Vagina (tissue), 2 donors: ENCODE measurements at places on chromosomes 4 and X. TPM values are rescaled to one million over a fixed set of nuclear protein-coding genes. Genes with fewer than 3 reads are reported as not detected.

POLN gene
- 3.9 TPM for total RNA-seq

PNCK gene
- 9.3 TPM for total RNA-seq

AMBN gene
- not detected for total RNA-seq

PPM1K gene
- total RNA-seq: 22.8 TPM

CCSER1 gene
- total RNA-seq: 8.1 TPM

RAB33A gene
- 0.98 TPM for total RNA-seq

MTNR1A gene
- not detected for total RNA-seq

- H3K27me3 ChIP-seq: no peaks in the 10 kb centered on the region
- H3K27ac ChIP-seq: no peak overlapping the region
- no peak for DNase-seq
- no peaks in the 10 kb centered on the region for H3K36me3 ChIP-seq
Measured at GRCh38 chr4:15756361-15756861, 21.7 kb upstream of the CD38 start.

GRCh38 chr4:179110816-179111215 lies 1668.6 kb upstream of the AGA start:
- H3K27ac ChIP-seq: no peak overlapping the region
- H3K36me3 ChIP-seq: no peaks in the 10 kb centered on the region
- H3K27me3 ChIP-seq: no peaks in the 10 kb centered on the region
- DNase-seq: no peak
- no peaks in the 10 kb centered on the region for H3K4me1 ChIP-seq

GRCh38 chr4:33407496-33407895 lies 2687.3 kb downstream of the PCDH7 start:
- no peak overlapping the region for H3K4me3 ChIP-seq
- H3K4me1 ChIP-seq: no peaks in the 10 kb centered on the region
- H3K27ac ChIP-seq: no peak overlapping the region
- no peaks in the 10 kb centered on the region for H3K36me3 ChIP-seq
- H3K27me3 ChIP-seq: no peaks in the 10 kb centered on the region

DNA sequence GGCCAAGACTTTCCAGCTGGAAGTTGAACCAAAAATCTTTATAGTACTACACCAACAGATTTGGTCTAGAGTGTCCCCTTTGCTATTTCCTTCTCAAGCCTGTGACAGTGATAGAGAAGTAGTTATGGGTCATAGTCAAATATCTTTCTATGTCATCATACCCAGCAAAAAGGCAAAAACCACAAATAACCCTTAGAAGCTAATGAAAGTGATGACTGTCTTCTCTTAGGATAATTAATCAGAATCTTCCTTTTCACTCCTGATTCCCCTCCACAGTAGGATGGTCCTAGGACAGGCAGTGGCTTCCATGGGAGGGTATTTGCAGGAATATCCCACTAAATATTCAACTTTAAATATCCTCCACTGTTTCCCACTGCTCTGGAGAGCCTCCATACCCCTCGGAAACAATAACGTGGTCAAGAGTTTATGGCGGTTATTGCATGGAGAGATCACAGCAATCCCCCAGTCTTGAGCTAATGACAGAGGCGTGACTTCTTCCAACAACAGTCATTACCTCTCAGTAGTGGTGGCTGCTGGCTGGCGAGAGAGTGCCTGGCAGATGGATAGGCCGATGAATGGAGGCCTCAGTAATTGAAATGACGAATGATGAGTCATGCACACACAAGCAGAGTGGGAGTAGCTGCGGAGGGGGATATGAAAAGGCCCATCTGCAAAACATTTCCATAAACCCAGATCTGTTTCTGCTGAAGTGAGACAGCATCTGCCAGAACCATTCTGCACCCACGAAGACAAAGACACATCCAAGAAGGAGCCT lies 154.9 kb downstream of the STK32B start:
- no peaks in the 10 kb centered on the region for H3K27me3 ChIP-seq
- H3K36me3 ChIP-seq: no peaks in the 10 kb centered on the region
- H3K4me3 ChIP-seq: no peak overlapping the region
- peak overlapping the region; percentile 57 for H3K27ac ChIP-seq
- DNase-seq: no peak

GRCh38 chr4:1758306-1759121 lies 34.6 kb upstream of the FGFR3 start:
- H3K27me3 ChIP-seq: no peaks in the 10 kb centered on the region

- H3K36me3 ChIP-seq: no peaks in the 10 kb centered on the region
- no peak overlapping the region for H3K4me3 ChIP-seq
- no peaks in the 10 kb centered on the region for H3K27me3 ChIP-seq
- no peaks in the 10 kb centered on the region for H3K4me1 ChIP-seq
- no peak for DNase-seq
Measured at GRCh38 chr4:140115140-140115539, 38.8 kb downstream of the MAML3 start.

DNA sequence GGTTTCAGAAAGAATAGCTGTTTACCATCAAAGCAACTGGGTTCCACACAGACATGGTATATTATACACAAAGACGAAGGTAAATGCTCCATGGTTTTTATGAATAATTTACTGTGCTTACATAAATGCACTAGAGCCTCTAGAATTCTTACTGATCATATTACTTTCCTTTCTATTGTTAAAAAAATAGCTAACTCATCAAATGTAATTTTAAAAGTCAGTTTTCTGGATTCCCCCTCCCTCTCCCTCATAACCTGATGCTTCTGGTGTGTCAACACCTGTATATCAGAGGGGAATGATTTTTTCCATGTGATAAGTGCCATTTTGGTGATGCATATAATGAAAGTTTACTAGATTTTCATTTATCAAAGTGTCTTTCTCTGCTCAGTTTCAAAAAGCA lies 31.1 kb upstream of the LEF1 start:
- no peak for DNase-seq
- no peak overlapping the region for H3K4me3 ChIP-seq
- no peaks in the 10 kb centered on the region for H3K27me3 ChIP-seq
- no peak overlapping the region for H3K27ac ChIP-seq

DNA sequence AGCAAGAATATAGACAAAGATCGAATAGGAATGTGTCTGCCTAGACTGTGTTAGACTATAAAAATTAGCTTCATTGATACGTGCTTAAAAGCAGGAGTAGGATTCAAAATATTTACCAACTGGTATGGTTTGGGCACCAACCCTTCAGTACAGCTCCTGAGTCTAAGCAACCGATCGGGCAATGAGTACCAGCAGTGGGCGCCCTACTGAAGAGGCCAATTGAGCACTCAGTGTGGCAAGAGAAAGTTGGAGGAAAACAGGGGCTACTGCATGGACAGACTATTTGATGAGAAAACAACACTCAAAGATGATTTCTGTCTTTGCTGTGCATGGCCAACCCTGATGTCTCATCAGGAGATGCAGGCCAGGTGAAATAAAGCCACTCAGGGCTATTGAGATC lies 176.0 kb upstream of the NWD2 start:
- no peak for DNase-seq
- no peaks in the 10 kb centered on the region for H3K36me3 ChIP-seq
- H3K4me3 ChIP-seq: no peak overlapping the region
- no peak overlapping the region for H3K27ac ChIP-seq
- no peaks in the 10 kb centered on the region for H3K27me3 ChIP-seq

DNA sequence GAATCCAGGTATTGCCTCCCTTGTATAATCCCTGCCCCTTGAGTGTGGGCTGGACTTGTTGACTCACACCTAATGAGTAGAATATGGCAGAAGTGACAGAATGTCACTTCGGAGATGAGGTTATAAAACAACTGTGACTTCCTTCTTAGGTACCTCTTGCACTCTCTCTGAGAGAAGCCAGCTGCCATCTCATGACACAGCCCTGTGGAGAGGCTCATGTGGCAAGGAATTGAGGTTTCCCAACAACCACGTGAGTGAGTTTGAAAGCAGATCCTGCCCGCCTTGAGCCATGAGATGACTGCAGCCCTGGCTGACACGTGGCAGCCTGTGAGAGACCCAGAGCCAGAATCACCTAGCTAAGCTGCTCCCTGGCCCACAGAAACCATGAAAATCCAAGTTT lies 13.5 kb downstream of the ASB11 start:
- H3K4me3 ChIP-seq: no peak overlapping the region
- H3K4me1 ChIP-seq: no peaks in the 10 kb centered on the region
- DNase-seq: no peak

- H3K36me3 ChIP-seq: no peaks in the 10 kb centered on the region
- no peak overlapping the region for H3K27ac ChIP-seq
- H3K4me1 ChIP-seq: no peaks in the 10 kb centered on the region
- no peaks in the 10 kb centered on the region for H3K27me3 ChIP-seq
Measured at GRCh38 chr4:57320849-57321248, 210.7 kb upstream of the IGFBP7 start.

GRCh38 chr4:68871809-68872642 lies 56.2 kb downstream of the UGT2B10 start:
- H3K4me1 ChIP-seq: no peaks in the 10 kb centered on the region
- no peak overlapping the region for H3K4me3 ChIP-seq
- H3K27ac ChIP-seq: no peak overlapping the region
- DNase-seq: no peak
- no peaks in the 10 kb centered on the region for H3K36me3 ChIP-seq

DNA sequence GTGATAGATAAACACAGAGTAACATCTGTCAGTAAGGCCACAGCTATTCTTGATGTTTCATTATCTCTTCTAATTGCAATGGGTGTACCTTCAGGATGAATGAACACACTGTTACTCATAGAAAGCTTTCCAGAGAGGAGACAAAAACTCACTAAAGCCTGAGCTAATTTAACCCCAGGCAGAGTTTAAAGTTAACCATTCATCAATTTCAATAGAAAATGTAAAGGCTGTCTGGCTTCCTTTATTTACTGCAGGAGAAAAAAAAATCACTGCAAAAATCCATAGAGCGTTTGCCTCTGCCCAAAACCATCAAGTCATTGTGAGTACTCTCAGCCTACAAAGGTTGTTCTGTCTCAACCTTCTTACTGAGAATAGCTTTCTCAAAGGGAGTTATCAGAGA lies 376.9 kb downstream of the PPP4R3C start:
- H3K36me3 ChIP-seq: no peaks in the 10 kb centered on the region
- no peaks in the 10 kb centered on the region for H3K4me1 ChIP-seq
- DNase-seq: no peak
- no peak overlapping the region for H3K27ac ChIP-seq

- DNase-seq: no peak
- no peaks in the 10 kb centered on the region for H3K4me1 ChIP-seq
- no peak overlapping the region for H3K4me3 ChIP-seq
- no peaks in the 10 kb centered on the region for H3K27me3 ChIP-seq
Measured at GRCh38 chrX:148051973-148052372, 70.8 kb downstream of the FMR1NB start.

GRCh38 chrX:133490955-133491354 lies 75.7 kb upstream of the GPC4 start:
- H3K4me1 ChIP-seq: no peaks in the 10 kb centered on the region
- no peak overlapping the region for H3K4me3 ChIP-seq
- DNase-seq: no peak
- no peak overlapping the region for H3K27ac ChIP-seq
- no peaks in the 10 kb centered on the region for H3K36me3 ChIP-seq
- no peaks in the 10 kb centered on the region for H3K27me3 ChIP-seq

DNA sequence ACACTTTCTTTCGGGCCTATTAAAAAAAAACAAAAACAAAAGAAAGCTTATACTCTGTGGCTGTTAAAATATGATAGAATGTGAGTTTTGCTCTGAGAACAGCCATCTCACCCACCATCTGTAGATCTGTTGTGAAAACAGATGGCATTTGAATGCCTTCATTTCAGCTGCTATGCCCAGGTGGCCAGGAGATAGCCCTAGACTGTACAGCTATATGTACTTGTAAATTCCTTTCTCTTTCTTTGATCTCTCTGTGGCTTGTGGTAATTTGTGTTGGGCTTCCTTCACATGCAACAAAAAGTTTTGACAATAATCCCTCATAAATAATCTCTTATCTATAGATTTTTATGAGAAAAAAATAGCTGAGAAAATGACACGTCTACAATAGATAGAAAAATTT lies 38.1 kb downstream of the PNPLA4 start:
- no peaks in the 10 kb centered on the region for H3K27me3 ChIP-seq
- H3K4me1 ChIP-seq: no peaks in the 10 kb centered on the region
- H3K4me3 ChIP-seq: no peak overlapping the region
- no peak for DNase-seq

GRCh38 chrX:103954259-103954658 lies 8.2 kb upstream of the TMSB15B start:
- no peaks in the 10 kb centered on the region for H3K4me1 ChIP-seq
- H3K36me3 ChIP-seq: no peaks in the 10 kb centered on the region
- no peak overlapping the region for H3K4me3 ChIP-seq
- DNase-seq: peak; percentile 87
- no peak overlapping the region for H3K27ac ChIP-seq

DNA sequence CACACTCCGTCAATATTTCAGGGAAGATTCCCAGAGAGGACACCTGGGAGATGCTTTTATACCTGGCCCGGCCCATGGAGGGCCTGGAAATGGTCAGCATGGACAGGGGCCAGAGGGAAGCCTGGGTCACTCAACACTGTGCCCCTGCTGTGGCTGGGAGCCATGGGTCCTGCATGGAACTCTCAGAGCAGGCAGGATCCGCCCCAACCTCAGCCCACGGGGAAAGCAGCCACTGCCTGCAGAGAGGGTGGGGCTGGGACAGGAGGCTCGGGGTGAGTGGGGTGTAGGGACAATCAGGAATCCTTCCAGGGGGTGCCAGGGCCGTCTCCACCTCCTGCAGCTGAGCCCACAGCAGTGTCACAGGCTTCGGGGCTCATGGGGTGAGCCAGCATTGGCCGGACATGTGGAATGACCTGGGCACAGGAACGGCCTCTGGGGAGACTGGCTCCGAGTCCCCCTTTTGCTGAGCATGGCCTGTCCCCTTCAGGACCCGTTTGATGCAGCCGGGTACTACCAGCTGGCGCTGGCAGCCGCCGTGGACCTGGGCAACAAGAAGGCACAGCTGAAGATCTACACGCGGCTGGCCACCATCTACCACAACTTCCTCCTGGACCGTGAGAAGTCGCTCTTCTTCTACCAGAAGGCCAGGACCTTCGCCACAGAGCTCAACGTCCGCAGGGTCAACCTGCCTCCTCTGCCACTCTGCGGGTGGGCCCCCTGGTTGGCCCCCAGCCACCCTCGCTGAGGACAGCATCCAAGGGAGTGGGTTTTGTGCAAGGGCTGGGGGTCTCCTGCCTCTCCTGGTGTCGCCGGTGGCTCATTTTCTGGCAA lies 29.1 kb upstream of the HTRA3 start:
- H3K27ac ChIP-seq: no peak overlapping the region
- H3K36me3 ChIP-seq: no peaks in the 10 kb centered on the region
- no peak for DNase-seq
- no peak overlapping the region for H3K4me3 ChIP-seq
- H3K4me1 ChIP-seq: peaks cover 10% of the 10 kb centered on the region
- H3K27me3 ChIP-seq: no peaks in the 10 kb centered on the region

DNA sequence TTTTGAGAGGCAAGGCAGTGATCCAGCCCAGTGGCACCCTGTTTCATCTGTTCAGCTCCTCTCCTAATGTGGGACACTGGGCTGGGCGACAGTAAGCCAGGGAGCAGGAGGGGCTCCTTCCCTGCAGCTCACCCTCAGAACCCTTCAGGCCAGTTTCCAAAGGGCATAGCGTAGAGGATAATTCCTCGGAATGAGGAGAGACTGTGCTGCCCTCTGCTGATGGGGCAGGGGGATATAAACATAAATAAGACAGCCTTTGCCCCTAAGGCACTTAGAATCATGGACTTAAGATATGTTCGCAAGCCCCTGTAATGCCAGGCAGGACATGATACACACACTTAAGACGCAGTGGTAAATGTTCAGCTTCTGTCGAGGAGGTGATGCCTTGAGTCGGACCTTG lies 27.9 kb upstream of the ZNF185 start:
- no peaks in the 10 kb centered on the region for H3K27me3 ChIP-seq
- H3K4me1 ChIP-seq: no peaks in the 10 kb centered on the region
- no peak for DNase-seq
